ENCODE measurements at places on chromosomes 3 and 15. TPM values are rescaled to one million over a fixed set of nuclear protein-coding genes. Genes with fewer than 3 reads are reported as not detected.

Gene SOX2
- 26.0 TPM for polyA plus RNA-seq

Gene RLBP1
- polyA plus RNA-seq: not detected

Gene CLDND1
- 187 TPM for polyA plus RNA-seq

- peak; percentile 53 for DNase-seq
Observed at GRCh38 chr15:90001062-90001682, at the start of gene ZNF710. ZNF710 (plus strand) TSS chr15:90001324; CDS start chr15:90067138, 65,814 bp downstream.

DNA sequence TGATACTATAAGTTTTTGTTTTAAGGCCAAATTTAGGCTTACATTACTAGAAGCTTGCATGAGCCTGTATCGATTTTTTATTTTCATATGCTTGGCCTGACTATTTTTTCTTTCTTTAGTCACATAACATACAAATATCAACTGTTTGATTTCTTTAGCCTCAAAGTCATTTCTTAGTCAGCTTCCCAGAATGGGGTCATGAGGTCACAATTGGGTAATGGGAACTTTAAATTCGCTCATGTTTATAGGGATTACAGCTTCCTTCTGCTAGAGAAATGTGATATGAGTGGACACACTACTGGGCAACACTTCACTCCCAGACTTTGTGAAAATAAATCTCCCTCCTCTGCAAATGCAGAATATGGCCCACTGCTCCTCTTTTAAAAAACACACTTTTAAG, 9.1 kb upstream of the TIPARP start:
- DNase-seq: no peak

DNA sequence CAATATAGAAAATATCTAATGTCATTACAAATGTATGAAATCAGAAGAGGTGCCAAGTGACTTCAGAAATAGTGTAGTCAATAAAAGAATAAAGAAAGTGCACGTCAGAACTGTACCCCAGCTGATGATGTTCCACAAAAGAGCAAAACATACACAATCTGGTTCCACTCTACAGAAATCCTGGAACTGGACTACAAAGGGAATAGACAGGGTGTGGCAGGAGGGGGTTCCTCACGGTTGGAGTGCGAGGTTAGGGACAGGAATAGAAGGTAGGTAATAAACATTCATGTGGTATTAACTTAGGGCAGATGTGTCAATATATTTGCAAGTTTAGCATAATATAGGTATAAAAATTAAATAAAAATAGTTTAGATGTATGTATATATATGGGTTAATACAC, 103.3 kb upstream of the GOLGA6L6 start:
- no peak for DNase-seq

DNA sequence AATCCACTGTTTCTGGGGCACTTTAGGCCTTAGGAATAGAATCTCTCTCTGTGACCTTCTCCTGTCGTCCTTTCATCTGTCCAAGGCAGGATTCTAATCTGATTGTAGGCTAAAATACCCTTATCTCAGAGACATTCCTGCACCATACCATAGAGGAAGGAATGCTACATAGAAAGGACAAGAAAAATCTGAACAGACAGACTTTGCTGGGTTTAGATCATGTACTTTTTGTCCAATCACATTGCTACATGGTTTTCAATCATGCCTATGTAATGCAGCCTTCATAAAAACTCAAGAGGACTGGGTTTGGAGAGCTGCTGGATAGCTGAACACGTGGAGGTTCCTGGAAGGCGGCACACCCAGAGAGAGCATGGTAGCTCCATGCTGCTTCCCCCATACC, 378.5 kb upstream of the SEMA6D start:
- DNase-seq: no peak

DNA sequence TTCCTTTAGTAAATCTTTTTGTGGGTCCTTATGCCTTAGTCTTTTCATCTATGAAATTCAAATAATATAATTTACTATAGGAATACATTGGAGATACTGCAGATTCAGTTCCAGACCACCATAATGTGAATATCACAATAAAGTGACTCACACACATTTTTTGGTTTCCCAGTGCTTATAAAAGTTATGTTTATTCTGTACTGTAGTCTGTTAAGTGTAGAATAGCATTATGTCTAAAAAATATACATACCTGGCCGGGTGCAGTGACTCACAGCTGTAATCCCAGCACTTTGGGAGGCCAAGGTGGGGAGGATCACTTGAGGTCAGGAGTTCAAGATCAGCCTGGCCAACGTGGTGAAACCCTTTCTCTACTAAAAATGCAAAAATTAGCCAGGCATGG, 53.9 kb upstream of the PAQR5 start:
- no peak for DNase-seq
